ENCODE measurements at places on chromosomes 7 and 10. TPM values are rescaled to one million over a fixed set of nuclear protein-coding genes. Genes with fewer than 3 reads are reported as not detected.

DNA sequence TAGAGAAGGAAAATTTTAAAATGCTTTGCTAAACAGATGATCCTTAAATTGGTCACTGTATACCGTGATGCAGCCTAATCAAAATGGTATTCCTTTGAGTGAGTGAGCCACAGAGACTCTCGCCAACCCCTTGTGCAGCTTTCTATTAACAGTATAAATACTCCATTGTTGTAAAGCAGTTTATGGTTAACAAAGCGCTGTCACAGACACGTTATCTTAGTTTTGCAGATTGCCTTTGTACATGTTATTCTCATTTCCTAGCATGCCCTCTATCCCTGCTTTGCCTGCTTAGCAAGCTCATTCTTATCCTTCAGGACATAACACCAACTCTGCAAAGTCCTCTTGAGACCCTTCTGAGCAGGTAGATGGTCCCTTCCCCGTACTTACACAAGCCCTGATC lies 694.4 kb downstream of the AUTS2 start:
- no peaks in the 10 kb centered on the region for H3K4me1 ChIP-seq
- DNase-seq, result no peak
- H3K27ac ChIP-seq, result no peak overlapping the region

- peaks cover 14% of the 10 kb centered on the region for H3K4me1 ChIP-seq
- peak; percentile 15 for DNase-seq
- H3K27me3 ChIP-seq, result no peaks in the 10 kb centered on the region
- H3K36me3 ChIP-seq, result no peaks in the 10 kb centered on the region
- H3K27ac ChIP-seq, result no peak overlapping the region
- H3K4me3 ChIP-seq, result no peak overlapping the region
These were observed 92.7 kb downstream of the LSMEM1 start for GRCh38 chr7:112573302-112574039.

- peaks cover 13% of the 10 kb centered on the region for H3K4me1 ChIP-seq
- no peak for DNase-seq
- no peak overlapping the region for H3K4me3 ChIP-seq
- no peaks in the 10 kb centered on the region for H3K27me3 ChIP-seq
- H3K36me3 ChIP-seq, result peaks cover 58% of the 10 kb centered on the region
These were observed 8.1 kb downstream of the MAP3K8 start for GRCh38 chr10:30442019-30442606.

- H3K4me1 ChIP-seq, result peaks cover 16% of the 10 kb centered on the region
- peak; percentile 28 for DNase-seq
- no peaks in the 10 kb centered on the region for H3K27me3 ChIP-seq
- H3K27ac ChIP-seq, result no peak overlapping the region
- H3K4me3 ChIP-seq, result no peak overlapping the region
These were observed 22.5 kb upstream of the REEP3 start for GRCh38 chr10:63498665-63499064.

The GJD4 gene
- not detected for total RNA-seq

The IGF2BP3 gene
- 29.8 TPM for total RNA-seq
